Nephron progenitor cell (in vitro differentiated cells): ENCODE measurements at places on chromosomes 6 and 20.
A peak's percentile ranks its signal among the peaks of the same experiment; 100 is the strongest.

- no peak for DNase-seq
These were observed 79.4 kb downstream of the SNX5 start for GRCh38 chr20:17889226-17889625.

DNA sequence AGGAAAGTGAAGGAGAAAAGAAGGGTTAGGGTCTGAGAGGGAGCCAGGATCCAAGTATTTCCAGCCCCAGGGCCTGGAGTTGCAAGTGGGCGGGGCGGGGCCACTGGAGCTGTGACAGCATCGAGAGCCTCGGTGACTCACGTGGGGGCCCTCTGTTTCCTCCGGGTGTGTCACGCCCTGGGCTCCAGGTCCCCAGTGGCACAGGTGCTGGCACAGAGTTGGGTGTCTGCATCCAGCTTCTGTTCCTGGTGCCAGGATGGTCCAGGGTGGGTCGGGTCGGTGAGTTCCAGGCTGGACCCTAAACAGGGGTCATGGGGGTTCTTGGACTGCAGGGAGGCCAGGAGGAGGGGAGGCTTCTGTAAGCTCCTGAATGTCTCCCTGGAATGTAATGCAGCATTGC, 16.7 kb downstream of the RAET1L start:
- no peak for DNase-seq

- DNase-seq = no peak
These were observed 66.1 kb downstream of the HMGCLL1 start for GRCh38 chr6:55512904-55513303.

- DNase-seq = no peak
These were observed 105.3 kb downstream of the PRDM13 start for GRCh38 chr6:99711925-99712324.

GRCh38 chr6:26501482-26501986, 1.4 kb downstream of the BTN1A1 start:
- peak; percentile 51 for DNase-seq
